ENCODE measurements at places on chromosomes 1 and 21. TPM values are rescaled to one million over a fixed set of nuclear protein-coding genes. Genes with fewer than 3 reads are reported as not detected.

- no peak for DNase-seq
Measured at GRCh38 chr1:208852911-208853310, 608.7 kb upstream of the PLXNA2 start.

DNA sequence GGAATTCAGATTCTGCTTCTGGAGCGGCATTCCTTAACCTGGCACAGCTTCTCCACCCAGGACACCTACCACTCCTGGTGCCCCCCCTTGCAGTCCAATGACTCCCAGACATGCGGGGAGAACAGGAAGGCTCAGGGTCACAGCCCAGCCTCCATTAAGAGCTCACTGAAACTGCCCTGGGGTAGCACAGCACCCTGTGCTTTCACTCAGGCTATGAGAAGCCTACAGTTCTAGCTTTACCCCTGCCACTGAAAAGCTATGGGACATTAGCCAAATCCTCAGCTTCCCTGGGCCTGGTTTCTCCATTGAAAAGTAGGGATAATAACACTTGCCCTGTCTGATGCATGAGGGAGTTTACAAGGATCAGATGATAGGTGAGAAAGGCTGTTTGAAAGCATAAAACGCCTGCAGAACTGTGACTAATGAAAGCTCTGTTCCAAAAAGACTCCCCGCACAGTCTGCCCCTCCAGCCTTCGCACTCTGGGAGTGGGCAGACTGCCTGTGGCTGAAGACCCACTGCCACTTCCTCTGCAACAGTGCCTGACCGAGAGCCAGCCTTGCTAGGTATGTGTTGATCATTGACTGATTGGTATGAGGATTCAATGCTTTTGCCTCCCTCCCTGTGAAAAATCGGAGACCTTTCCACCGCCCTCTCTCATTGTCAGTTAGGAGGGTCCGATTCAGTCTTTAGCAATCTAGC lies 2.7 kb upstream of the CLDN19 start:
- no peak for DNase-seq

GRCh38 chr1:44040846-44041245 lies 9.6 kb upstream of the SLC6A9 start:
- DNase-seq, result no peak

GRCh38 chr1:104987210-104987609 lies 1237.5 kb downstream of the AMY1C start:
- DNase-seq, result no peak

DNA sequence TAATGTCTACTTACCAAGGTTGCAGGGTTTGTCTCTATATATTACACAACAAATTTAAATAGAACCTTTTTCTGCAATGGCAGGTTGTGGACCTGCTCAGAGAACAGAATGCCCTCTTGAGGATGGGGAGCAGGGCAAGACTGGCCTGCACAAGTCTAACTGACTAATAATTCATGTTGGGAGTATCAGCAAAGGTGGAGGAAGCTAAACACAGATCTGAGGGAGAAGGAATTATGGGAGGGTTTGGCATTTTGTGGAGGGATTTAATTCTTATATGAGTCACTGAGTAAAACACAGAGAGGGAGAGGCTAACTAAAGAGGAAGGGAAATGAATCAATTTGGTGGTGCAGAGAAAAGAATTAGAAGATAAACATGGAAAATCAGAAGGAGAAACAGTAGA lies 40.0 kb downstream of the CLDN17 start:
- no peak for DNase-seq

Gene XCL1
- 0.16 TPM for total RNA-seq

Gene CCDC28B
- total RNA-seq, result 24.6 TPM

Gene DYRK3
- total RNA-seq, result 4.6 TPM

Gene LY9
- total RNA-seq, result not detected

All from mesothelial cell of epicardium (in vitro differentiated cells).